ENCODE measurements at places on chromosomes 16 and 17. TPM values are rescaled to one million over a fixed set of nuclear protein-coding genes. Genes with fewer than 3 reads are reported as not detected.
A peak's percentile ranks its signal among the peaks of the same experiment; 100 is the strongest.

The CCL7 gene
- total RNA-seq: not detected

The MT1M gene
- total RNA-seq: not detected

The C16orf92 gene
- total RNA-seq: not detected

The ZMYND15 gene
- total RNA-seq: 1.3 TPM

The TBC1D3G gene
- 0.86 TPM for total RNA-seq

The CES1 gene
- total RNA-seq: not detected

GRCh38 chr16:62068747-62069146 lies 32.5 kb upstream of the CDH8 start:
- DNase-seq: peak; percentile 18

DNA sequence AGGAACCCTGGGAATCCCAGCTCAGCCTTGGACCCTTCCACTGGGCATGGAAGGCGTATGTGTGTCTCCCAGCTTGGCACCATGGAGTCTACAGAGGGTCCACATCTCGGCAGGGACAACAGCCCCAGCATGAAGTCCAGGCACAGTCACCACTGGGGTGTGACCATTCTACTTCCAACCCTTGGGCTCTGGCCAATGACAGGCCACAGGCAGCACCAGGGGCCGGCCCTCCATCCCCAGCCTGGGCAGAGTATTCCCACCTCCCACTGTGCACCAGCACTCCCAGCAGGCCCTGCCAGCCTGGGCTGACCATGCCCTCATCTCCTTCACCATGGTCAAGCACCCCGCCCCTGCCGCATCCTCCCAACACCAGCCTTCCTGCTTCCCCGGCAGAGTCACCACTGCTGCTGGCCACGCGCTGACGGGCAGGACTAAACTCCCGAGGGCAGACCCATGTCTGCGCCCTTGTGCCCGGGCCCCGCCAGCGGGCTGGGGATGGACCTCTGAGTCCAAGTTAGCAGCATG lies 9.5 kb upstream of the PPP1R27 start:
- no peak for DNase-seq

DNA sequence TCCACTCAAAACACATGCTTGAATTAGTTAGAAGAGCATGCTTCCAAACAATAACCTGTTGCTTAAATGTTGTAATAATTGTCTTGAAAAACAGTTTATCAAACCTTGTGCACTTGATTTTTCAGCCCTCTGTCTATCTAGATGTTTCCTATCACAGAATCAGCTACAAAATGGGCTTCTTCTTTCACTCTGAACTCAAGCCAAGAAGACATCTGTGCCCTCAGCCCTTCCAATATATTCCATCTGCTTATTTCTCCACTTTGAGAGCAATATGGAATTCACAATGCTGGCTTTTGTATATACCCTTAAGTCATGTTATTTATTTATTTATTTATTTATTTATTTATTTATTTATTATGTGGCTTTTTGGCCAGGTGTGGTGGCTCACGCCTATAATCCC lies 234.2 kb downstream of the TOX3 start:
- no peak for DNase-seq

DNA sequence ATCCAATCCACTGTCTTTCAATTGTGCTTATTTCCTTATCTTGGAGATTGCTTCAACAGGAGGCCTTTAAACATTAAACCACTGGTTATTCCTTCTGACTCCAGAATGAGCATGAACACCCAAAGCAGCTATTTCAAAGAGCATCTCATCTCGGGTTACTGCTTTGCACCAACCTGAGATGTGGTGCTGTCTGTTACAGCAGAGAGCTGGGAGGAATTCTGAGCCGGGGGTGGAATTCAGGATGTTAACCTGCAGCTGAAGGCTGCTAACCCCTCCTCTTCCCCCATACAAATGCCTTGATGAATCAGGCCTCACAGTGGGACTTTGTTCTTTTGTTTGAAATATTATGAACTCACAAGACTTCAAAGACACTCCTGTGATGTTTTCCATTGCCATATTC lies 113.1 kb downstream of the SHISA9 start:
- peak; percentile 3 for DNase-seq

DNA sequence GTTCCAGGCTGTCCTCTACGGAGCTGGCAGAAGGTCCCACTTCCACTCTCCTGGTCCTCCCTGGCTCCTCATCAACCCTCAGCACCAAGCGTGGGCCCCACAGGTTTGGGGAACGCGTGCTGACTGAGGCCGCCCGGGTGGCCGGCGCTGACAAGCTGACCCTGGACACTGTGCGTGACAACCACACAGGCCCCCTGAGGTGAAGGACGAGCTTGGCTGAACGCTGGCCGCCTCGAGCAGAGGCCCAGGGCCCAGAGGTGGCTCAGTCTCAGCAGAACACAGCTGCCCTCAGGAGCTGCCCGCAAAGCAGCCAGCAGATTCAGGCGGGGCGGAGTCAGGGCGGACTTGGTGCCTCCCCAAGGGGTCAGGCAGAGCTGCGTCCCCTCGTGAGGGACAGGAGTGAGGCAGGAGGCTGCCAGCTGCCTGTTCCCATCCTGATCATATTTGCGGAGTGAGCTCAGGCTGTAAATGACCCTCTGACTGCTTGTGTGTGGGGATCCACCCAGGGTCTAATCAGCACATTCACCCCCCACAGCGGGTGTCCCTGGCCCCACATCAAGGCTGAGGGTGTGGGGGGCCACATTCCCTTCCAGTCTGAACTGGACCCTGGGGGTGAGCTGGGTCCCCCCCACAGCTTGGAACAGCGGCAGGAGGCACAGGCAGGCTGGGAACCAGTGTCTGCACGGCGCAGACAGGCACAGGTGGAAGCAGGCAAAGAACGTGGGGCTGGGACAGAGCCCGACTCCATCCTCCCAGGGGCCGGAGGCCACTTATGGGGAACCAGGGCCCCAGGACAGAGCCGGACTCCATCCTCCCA lies 105.1 kb upstream of the METRNL start:
- no peak for DNase-seq

DNA sequence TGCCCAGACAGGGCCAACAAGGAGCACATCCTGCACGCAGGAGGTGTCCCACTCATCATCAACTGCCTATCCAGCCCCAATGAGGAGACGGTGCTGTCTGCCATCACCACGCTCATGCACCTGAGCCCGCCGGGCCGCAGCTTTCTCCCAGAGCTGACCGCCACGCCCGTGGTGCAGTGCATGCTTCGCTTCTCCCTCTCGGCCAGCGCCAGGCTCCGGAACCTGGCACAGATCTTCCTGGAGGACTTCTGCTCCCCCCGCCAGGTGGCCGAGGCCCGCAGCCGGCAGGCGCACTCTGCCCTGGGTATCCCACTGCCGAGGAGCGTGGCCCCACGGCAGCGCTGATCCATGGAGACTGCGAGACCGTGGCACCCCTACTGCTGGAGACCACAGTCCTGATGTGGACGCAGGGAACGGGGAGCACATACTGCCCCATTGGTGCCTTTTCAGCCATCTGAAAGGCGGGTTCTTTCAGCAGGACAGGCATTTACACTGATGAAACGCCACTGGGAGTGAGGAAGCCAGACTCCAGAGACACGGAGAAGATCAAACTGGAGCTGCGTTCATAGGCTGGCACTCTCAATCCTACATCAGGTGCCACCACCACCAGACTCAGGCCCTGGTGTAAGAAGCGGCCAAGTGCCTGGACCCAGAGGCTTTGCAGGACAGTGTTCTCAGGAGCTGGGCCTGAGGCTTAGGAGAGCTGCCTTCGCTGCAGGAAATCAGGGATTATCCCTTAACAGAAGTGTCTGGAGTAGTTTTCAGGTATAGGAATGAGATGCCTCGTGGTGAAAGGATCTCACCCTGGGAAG lies 2.6 kb downstream of the NT5C start:
- DNase-seq: no peak

- DNase-seq: no peak
These were observed 5.0 kb downstream of the NFATC3 start for GRCh38 chr16:68090130-68090529.

GRCh38 chr16:88940862-88941817 lies 35.9 kb downstream of the CBFA2T3 start:
- no peak for DNase-seq

DNA sequence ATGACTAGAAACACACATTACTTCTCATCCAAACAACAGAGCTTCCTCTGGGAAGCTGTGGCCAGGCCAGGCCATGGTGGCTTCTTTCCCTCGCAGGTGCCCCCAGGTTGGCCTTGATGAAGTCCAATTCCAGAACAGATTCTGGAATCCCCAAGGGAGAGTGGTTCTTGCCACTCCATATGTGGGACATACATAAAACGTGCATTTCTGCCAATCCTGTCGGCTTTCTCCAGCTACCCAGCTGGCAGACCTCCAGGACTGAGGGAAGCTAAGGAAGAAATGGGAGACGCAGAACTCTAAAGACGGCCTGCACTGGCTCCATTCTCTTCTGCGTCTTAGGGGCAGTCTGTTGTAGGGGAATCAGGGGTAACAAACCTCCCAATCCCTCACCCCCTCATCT lies 219.2 kb upstream of the CDH5 start:
- DNase-seq: no peak

DNA sequence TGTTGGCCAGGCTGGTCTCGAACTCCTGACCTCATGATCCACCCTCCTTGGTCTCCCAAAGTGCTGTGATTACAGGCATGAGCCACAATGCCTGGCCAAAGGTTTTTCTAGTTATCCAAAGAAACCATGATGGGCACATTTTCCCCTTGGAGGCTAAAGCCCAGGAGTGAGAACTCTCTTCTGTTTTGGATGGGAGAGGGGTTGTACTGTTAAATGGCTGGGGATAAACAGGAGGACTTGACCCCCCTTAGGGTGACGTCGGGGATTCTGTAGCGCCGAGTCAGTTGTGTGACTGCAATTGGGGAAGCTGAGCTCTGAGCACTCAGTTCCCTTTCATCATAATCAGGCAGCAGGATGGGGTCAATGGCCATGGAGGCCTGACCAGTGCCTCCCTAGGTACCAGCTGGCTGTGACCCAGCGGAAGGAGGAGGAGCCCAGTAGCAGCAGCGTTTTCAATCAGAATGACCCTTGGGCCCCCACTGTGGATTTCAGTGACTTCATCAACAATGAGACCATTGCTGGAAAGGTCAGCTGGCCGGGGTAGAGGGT lies 4.1 kb downstream of the AOC3 start:
- DNase-seq: no peak

- DNase-seq: no peak
These were observed 13.9 kb downstream of the MAP2K6 start for GRCh38 chr17:69428252-69428980.

DNA sequence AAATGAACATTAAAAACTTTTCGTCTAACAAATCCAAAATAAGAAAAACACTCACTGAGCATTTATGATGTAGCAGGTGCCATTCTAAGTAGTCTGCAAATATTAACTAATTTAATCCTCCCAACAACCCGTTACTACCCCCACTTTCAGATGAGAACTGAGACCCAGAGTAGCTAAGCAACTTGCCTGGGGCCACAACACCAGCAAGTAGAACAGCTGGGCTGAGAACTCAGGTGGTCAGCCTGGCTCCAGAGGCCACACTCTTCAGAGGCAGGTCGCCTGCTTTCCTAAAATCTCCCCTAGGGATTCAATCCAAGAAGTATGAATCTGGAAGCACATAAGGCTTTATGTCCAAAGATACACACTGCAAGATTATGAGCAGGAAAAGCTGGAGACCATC lies 6.2 kb downstream of the MBTPS1 start:
- no peak for DNase-seq

DNA sequence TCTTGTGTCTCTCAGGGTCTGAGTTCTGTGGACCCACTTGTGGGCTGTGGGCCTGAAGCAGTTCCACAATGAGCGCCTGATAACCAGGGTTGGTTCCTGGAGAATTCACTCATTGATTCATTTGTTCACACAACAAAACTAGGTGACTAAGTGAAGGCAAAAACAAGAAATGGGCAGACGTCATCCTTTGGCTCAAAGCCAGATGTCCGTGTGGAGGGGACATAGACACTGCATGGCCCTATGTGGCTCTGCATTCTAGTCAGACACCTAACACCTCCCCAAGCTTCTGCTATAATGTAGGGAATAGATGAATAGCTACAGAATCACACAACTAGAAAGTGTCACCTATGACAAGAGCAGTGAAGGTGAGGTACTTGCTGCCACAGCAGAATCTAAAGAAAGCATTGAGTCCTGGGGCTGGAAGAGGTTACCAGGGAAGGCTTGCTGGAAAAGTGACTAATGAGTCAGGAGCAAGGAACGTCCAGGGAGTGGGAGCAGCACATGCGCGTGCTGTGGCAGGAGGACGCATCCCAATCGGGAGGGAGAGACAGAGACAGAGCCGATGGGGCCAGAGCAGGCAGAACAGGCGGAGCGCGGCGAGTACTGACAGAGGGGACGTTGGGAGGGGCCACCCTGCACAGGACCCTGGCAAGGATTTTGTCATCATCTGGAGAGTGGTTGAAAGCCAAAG lies 58.9 kb downstream of the CES1 start:
- DNase-seq: peak; percentile 89

DNA sequence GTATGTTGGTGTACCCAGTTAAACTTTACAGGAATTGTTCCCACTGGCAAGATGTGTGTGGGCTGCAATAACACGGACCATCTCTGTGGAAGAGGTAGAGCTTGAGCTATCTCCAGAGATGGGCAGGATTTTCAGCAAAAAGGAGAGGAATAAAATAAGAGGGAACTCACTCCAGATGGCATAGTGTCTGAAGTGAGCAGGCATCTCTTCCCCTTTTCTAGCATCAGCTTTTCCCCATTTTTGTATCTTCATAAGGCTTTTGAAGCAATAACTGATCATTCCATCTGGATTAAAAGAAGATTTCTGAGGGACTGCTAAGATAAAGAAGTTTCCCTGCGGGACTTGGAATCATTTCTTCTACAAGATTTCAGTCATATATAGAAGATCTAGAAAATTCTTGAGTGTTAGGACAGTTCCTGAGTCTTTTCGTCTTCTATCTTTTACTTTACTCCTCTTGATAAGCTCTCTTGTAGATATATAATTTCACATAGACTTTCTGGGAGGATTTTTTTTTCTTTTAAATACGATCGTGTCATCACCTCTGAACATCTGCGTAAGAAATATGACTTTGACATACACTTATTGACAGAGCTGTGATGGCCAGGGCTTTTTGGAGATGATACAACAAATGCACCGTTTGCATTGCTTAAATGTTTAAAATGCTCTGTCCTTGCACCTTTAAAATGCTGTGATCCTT lies 2.1 kb downstream of the CPD start:
- no peak for DNase-seq

GRCh38 chr17:82952019-82952418 lies 112.2 kb upstream of the ZNF750 start:
- no peak for DNase-seq

GRCh38 chr16:83714286-83714685 lies 93.5 kb upstream of the HSBP1 start:
- DNase-seq: no peak

DNA sequence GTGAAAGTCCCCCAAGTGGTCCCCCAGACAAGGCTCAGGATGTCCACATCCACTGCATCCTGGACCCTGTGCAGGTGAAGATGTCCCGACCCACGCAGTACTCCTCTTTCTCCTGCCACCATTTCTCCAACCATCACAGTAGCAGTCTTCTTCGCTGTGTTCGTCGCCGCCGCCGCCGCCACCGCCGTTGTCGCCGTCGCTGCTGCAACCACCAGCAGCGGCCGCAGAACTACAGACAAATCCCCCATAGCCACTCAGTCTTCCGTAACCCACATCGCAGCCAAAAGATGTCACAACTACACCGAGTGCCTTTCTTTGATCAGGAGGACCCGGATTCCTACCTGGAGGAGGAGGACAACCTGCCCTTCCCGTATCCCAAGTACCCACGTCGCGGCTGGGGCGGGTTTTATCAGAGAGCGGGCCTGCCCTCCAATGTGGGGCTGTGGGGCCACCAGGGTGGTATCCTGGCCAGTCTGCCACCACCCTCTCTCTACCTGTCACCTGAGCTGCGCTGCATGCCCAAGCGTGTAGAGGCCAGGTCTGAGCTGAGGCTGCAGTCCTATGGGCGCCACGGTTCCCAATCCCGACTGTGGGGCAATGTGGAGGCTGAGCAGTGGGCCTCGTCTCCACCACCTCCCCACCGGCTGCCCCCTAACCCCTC lies 917 bp downstream of the SPEM2 start:
- DNase-seq: no peak

GRCh38 chr16:52022177-52022576 lies 524.8 kb downstream of the TOX3 start:
- DNase-seq: no peak
